ENCODE measurements at places on chromosomes 16 and 17.

- DNase-seq: no peak
Observed at GRCh38 chr16:84059946-84060901, 17.6 kb upstream of the SLC38A8 start.

GRCh38 chr16:56801762-56802161 lies 63.2 kb upstream of the SLC12A3 start:
- DNase-seq: no peak

- no peak for DNase-seq
Observed at GRCh38 chr16:82996814-82997213, 370.0 kb downstream of the CDH13 start.

DNA sequence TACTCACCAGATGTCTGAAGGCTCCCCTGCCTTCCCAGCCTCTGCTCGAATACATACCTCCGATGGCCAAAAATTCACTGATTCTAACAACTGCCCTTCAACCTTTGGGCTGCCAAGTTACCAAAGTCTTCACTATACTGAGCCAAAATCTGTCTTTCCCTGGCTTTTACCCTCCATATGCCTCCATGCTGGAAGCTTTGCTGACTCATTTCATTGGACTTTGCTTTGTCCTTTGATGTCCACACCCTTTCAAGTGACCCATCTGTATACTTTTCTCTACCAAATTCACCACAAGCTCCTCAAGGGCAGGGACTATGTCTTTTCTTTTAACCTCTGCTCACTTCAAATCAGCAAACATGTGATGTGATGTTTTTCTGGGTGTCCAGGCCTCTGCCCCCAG lies 21.0 kb upstream of the MTMR4 start:
- DNase-seq: no peak

DNA sequence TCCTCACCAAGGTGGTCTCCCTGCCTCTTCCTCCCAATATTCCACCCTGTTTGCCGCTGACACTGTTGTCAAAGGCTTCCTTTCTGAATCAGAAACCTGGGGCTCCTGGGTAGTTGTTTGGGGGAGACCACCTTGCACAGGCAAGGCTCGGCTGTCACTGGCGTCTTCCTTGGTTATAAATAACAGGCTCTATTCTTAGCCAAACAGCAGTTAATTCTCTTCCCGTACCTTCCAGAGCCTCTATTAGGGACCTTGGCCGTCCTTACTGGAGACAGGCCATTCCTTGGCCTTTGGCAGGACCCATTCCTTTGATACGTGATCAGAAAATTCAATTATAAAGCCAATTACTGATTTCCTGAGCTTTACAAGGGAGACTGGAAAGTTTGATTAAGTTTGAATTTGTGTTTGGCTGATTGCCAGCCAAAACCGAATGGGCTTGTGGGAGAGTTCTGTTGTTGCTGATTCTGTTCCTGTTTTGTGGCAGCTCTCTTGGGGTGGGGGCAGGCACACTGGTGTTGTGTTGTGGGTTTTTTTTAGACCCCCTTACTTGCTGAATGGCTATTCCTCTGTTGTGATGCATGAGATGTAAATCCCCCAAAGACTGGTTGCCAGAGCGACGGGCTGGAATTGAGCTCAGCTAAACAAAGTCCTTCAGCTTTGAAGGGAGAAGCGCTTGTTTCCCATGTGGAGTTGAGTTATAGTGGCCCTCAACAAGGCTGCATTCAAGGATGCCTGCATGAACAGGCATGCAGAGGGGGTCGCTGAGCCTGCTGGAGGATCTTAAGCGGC lies 104.6 kb downstream of the GNAO1 start:
- DNase-seq: no peak

DNA sequence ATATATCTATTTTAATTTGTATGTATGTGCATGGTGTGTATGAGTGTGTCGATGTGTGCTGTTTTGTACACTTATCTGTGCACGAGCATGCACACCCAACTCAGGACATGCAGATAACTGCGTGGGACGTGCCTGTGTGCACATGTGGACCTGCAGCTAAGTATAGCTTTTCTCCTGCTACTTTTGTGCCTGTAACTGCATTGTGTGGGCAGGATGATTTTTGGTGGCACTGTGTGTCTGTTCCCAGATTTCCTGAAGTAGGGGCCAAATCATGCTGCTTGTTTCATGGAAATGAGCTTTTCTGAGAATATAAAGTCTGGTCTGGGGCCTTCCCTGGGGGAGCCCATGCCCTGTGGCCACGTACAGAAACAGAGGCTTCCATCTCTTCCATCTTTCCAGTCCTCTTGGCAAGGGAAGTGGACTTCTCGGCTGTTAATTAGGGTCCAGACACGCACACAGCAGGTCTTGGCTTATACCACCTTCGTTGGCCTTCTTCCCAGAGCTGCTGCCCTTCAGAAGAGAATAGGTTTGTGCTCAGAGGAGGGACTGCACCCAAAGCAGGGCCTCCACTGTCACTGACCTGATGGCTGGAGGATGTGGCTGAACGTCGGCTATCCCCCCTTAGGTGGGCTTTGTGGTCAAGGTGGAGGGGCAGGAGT lies 30.2 kb downstream of the SPNS3 start:
- no peak for DNase-seq

All from stimulated activated CD8-positive, alpha-beta memory T cell treated with anti-CD3 and anti-CD28 coated beads, Interleukin-7, amount 100 ng/mL, for 48 hours (primary cell).